ENCODE measurements at places on chromosomes 4 and X. TPM values are rescaled to one million over a fixed set of nuclear protein-coding genes. Genes with fewer than 3 reads are reported as not detected.

DNA sequence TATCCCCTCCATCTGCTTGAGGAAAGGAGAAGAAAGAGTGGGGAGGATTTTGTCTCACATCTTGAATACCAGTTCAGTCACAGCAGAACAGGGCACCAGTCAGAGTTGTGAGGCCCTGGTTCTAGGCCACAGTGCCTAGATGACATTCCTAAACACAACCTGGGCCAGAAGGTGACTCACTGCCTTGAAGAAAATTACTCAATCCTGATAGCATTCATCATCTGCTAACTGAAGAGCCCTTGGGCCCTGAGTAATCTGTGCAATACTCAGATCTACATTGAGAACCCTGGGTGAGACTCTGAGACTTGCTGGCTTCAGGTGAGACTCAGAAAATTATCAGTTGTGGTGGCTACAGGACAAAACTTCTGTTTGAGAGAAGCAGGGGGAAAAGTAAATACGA is 20.5 kb upstream of the PRR32 start:
- DNase-seq, result no peak

- DNase-seq, result no peak
Measured at GRCh38 chrX:10028283-10029104, 61.3 kb downstream of the CLDN34 start.

DNA sequence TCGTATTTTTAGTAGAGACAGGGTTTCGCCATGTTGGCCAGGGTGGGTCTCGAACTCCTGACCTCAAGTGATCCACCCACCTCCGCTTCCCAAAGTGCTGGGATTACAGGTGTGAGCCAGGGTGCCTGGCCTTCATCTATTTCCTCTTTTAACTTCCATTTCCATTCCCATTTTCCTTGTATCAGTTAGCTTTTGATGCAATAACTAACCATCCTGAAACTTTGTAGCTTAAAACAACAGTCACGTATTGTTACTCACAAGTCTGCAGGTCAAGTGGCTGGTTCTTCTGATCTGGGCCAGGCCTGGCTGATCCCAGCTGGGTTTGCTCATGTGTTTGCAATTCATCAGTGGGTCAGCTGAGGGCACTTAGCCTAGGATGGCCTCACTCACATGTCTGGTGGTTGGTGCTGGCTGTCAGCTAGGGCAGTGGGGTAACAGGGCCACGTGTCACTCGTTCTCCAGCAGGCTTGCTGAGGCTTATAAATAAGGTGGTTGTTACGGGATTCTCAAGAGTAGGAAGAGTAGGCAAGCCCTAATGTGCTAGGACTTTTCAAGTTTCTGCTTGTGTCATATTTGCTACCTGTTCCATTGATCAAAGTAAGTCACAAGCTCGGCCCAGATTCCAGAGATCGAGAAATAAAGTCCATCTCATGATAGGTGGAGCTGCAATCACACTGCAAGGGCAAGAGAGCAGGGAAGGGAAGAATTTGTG is 88.2 kb downstream of the SOWAHB start:
- peak; percentile 44 for DNase-seq

DNA sequence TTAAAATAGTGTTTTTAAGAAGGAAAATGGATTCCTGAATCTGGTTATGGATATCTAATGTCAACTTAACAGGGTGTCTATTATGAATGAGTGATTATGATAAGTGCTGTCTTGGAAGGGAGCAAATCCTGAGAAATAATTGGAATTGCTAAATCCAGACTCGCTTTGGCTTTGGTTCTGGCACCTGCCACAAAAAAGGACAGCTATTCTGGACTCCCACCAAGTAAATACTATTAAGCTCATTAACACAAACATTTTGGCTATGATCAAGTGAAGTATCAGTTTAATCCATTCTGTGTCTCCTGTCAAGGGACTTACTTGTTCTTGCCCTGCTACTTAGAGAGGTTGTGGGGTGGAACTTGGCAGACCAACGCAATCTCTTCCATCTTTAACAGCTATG is 403.7 kb downstream of the CENPC start:
- DNase-seq, result no peak

DNA sequence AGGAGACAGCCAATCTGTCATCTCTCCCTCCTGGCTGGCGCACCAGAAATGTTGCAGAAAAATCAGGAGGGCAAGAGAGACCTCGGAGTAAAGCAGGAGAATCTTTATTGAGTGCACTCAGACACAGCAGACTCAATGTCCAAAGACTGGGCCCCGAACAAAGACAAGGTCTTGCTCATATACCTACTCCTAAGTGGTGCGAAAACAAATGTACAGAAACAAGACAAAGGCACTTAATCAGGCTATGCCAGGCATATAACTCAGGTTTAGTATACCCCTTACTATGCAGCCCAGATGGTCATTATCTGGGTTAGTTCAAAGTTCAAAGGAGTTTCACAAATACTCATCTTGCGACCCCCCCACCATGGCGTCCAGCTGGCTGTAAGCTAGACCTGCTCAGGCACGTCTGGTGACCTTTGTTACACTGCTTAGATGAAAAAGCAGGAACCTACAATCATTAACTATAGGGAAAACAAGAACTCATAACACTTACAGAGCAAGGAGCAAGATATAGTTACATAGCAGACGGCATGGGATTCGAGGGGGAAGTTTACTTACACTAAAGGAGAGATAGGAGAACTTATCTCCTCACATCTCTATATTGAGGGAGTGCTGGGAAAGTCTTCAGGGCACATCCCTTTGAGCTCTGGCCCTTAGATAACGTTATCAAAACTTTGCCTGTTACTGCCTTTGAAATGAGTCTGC is 27.5 kb downstream of the SULT1E1 start:
- DNase-seq, result no peak

GRCh38 chr4:70667740-70668535 is 1.6 kb upstream of the JCHAIN start:
- no peak for DNase-seq

DNA sequence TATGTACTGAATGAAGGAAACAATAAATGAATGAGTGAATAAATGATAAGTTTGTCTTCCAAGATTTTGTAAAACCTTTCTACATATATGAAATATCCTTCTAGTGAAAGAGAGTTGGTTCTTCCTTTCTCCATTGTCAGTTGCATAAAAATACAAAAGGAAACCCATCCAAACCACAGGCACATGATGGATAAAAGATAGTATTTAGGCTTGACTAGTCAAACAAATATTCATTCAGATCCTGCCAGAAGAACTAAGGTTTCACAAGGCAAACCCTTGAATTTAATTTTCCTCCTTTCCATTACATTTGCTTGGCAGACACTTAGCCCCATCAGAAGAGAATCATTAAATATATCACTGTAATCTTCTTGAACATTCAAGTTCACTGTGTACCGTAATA is 208.4 kb downstream of the COL25A1 start:
- no peak for DNase-seq

- peak; percentile 13 for DNase-seq
Measured at GRCh38 chr4:64756016-64756415, 346.8 kb upstream of the TECRL start.

DNA sequence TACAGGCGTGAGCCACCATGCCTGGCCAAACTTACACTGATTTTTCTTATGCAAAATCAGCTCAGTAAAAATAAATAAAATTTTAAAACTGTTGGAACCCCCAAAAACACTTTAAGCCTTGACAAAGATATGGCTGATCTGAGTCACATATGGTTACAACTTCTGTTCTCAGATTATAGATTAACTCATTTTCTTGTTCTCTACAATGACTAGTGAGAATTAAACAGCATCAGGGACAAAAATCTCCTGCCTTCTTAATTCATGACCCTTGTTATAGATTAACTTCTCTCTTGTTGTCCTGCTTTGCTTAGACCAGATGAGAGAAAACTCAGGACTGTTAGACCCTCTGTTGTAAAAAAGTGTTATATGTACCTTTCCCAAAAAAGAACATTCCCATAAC is 24.2 kb upstream of the EXOC1L start:
- no peak for DNase-seq

The ETDA gene
- total RNA-seq, result not detected

The GABRG1 gene
- not detected for total RNA-seq

The TCEAL1 gene
- 28.5 TPM for total RNA-seq

The TEX13B gene
- total RNA-seq, result not detected

The CENPI gene
- 32.8 TPM for total RNA-seq

The RAB33A gene
- total RNA-seq, result 1.6 TPM

The SPATA18 gene
- total RNA-seq, result 1.4 TPM

All from RPMI7951 (cell line).